ENCODE measurements at places on chromosomes 2 and 18. TPM values are rescaled to one million over a fixed set of nuclear protein-coding genes. Genes with fewer than 3 reads are reported as not detected.

DNA sequence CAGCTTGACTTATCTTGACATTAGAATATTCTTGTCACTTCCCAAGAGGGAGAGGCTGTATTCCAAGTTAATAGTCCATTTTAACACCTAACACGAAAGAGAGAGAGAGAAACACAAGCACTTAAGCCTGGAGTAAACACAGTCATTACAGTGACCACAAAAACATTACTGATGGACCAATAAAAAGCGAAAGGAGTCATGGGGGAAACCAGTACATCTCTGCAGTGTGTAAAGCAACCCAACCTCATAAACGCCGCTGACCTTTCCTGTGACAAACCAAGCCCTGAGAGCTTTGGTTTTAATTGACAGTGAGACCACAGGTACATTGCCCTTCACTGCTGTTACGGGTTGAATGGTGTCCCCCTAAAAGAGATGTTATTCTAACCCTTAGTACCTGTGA lies 78.3 kb downstream of the SMAD4 start:
- DNase-seq = no peak

- no peak for DNase-seq
Measured at GRCh38 chr2:221096706-221097567, 475.2 kb downstream of the EPHA4 start.

- DNase-seq = no peak
Measured at GRCh38 chr2:173749315-173749714, 215.9 kb downstream of the SP3 start.

KCNK3 gene
- 1.2 TPM for total RNA-seq

UGT1A5 gene
- 0.83 TPM for total RNA-seq

CRYGA gene
- total RNA-seq = not detected

SPP2 gene
- not detected for total RNA-seq

SCN2A gene
- total RNA-seq = 0.21 TPM

BUB1 gene
- total RNA-seq = 3.7 TPM

DNA sequence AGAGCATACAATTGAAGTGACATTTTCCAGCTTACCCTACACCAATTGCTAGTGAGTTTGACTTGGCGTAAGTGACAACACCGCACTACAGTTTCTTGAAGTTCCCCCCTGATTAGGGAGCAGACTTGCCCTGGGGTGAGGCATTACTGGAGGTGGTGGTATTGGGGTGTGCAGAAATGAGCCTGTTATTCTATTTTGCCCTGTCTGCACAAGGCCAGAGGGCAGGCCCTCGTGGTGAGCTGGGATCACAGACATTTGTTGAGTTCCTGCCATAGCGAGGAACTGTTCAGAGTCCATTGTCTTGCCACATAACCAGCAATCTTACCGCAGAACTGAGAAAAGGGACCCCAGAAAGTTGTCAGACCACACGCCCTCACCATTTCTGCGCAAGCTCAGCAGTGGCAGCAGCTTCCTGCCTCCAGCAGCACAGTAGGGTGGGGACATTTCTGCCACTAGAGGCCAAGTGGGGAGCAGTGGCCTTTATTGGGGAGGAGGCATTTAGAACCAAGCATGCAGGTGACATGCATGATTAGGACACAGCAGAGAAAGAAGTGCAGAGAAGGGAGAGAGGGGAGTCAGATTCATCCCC lies 103.6 kb upstream of the BCL2L11 start:
- DNase-seq = no peak

GRCh38 chr2:233124421-233125080 lies 64.4 kb downstream of the INPP5D start:
- DNase-seq = peak; percentile 52

DNA sequence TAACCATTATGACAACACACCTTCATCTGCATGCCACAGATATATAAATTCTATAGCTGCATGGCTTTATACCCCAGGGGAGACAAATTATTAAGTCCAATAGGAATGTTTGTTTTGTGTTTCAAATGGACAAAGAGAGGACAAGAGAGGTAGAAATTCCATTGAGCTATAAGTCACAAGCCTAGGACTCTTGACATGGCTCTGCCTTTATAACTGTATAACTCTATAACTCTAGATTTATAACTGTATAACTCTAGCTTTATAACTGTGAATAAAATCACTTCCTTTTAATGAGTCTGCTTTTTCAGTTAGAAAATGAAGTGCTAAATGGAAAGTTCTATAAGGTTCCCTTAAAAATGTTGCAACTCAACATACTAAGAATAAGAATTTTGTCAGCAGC lies 106.4 kb downstream of the SCN9A start:
- DNase-seq = no peak

DNA sequence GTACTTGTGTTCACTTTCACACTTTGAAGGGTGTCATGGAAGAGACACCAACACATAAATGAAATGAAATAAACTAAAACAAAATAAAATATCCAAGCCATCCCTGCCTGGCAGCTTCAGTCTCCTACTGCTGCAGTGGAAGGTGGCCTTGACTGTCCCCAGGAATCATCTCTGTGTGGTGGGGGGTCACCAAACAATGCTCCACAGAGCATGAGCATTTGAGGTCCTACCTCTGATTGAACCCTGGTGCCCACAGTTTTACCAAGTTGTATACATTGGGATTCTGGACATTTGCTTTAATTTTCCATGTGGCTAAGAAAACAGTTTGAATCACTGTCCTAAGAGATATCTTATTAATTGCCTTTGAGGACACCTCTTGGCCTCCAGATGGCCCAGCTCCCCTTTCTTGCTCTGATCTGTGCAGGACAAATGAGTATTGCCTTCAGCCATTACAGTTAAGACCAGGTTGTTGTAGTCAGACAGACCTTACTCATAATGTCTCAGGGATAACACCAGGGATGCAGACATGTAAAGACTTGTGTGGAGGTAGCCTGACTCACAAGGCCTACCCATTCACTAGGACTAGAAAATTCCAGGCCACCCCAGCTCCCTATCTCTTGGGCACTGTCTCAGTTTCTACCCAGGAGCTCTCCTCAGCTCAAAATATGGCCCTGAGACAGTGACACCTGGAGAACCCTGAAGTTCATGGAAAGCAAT lies 195.0 kb downstream of the MYCN start:
- DNase-seq = no peak

DNA sequence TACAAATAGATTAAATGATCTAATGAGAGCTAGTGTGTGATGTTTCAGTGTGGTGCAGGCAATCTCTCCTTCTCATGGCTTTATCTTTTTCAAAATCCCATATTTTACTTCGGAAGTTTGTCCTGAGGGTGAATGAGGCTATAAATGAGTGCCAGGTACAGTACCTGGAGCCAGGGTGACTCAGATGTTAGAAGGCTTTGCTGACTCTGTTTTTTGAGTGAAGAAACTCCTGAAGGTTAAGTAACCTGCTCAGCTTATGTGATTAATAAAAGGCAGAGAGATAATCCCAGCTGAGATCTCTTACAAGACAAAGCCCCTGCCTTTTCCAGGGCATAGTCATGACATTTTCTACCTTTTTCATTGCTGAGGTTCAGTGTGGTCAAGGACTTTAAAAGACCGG lies 52.6 kb downstream of the MGAT5 start:
- DNase-seq = no peak

DNA sequence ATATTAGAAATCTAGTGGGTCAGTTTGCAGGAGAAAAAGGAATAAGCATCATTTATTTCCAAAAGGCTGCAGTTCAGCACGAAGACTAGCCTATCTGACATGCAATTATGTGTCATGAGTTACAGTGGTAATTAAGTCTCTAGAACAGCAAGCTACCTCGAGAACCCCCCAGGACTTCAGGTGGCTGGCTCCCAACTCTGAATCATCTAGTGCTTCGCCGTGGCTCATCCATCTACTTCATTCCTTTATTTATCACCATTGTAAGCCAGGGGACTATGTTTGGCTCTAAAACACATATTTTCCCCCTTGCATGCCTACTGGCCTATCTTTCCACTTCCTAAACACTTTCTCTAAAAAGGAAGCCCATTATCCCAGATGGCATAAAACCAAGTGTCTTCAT lies 121.6 kb downstream of the TXNL1 start:
- no peak for DNase-seq

DNA sequence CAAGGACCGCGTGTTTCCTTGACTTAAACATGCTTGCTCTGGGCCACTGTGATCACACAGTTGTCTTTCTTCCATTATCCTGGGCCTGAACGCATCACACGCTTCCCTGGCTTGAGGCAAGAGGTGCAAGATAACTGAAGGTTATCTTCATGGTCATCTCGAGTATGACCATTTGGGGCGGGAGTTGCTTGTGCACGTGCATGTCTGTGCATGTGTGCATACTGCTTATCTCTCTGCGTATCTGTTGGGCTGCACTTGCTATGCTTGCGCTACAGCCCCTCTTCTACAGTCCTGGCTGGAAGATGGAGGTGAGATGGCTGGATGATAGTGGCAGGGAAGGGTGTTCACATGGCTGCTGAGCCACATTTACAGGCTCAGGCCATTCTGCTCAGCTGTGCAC lies 27.2 kb upstream of the EFR3B start:
- DNase-seq = peak; percentile 15

FSHR gene
- total RNA-seq = not detected

- no peak for DNase-seq
Measured at GRCh38 chr2:74984947-74985637, 26.6 kb downstream of the POLE4 start.

IL1RL1 gene
- total RNA-seq = 0.98 TPM

DNA sequence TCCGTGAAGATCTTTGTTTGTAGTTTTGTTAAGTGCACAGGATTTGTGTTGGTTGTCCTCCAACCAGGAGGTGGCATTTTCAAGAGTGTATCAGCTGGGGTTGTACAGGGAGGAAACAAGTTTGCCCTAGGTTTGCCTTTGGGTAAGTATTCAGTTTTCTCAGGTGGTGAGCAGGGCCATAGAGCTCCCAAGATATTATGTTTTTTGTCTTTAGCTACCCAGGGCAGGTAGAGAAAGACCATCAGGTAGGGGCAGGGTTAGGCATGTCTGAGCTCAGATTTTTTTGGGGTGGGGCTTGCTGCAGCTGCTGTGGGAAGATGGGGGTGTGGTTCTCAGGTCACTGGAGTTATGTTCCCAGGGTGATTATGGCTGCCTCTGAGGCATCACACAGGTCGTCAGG lies 191.6 kb downstream of the DCDC2C start:
- no peak for DNase-seq

DNA sequence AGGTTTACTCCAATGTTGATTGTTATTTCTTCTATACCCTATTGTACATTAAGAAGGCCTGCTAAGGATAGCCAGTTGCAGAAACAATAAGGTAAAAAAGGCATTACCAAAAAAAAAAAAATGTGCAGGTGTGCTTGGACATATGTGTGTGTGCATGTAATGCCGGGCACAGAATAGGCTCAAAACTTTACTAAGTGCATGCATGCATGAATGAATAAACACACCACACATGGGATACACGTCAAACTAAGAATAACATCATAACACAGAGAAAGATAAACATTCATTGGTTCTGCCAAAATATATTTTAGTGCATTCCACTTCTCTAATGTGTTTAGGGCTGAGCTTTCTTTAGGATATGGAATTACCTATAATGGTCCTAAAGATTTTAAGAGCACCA lies 298.2 kb downstream of the TCF4 start:
- DNase-seq = no peak

- DNase-seq = no peak
Measured at GRCh38 chr2:148455791-148456190, 188.8 kb upstream of the EPC2 start.

DNA sequence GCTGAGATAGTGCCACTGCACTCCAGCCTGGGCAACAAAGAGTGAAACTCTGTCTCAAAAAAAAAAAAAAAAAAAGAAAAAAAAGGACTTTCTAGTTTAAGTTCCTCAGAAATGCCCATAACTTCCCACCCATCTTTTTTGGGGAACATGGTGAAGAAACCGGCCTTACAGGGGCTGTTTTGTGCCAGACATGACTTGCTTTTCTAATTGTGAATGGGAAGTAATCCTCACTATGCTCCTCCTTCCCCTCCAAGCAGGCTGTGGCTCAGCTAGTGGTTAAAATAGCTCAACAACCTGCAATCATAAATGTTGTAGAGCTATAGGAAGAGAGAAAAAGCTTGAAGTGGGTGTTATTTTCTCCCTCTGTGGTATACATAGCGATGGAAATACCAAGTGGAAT lies 34.1 kb upstream of the OLA1 start:
- no peak for DNase-seq

APOB gene
- total RNA-seq = 0.55 TPM

GRCh38 chr18:4454537-4455112 lies 482 bp downstream of the DLGAP1 start:
- no peak for DNase-seq

DNA sequence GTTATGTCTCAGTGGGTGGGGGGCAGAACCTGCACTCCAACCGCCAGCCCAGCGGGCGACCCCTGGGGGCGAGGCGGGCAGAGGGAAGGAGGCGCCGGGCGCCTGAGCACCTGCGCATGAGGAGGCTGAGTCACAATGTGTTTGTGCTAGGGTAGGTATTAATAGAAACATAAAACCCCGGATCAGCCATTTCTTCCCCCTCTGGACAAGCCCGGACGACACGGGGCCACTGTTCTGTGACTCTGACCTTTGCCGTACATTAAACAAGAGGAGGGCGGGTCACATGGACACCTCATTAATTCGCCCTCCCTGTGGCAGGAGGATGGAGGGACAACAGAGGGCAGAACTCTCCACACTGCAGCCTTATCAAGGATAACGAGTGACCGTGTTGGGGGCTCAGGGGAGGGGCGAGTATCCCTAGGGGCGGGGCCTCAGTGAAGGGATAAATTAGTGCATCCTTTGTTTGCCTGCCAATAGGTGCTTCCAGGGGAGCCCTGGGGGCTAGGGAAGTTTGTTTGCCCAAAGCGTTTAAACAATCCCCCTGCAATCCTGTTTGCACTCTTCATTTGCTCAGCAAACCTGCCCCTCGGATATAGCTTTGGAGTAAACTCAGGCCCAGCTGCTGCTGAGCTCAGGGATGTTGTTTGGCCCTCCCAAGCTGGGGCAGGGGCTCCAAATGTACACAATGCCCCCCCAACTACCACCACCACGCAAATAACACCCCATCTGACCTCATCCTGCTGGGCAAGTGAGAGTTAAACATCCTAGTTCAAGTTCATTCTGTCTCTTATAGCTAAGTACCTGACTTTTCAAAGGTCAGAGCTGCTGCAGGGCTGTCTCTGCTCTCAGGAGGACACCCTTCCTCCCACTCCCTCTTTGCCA lies 171.2 kb upstream of the GLI2 start:
- DNase-seq = no peak

DNA sequence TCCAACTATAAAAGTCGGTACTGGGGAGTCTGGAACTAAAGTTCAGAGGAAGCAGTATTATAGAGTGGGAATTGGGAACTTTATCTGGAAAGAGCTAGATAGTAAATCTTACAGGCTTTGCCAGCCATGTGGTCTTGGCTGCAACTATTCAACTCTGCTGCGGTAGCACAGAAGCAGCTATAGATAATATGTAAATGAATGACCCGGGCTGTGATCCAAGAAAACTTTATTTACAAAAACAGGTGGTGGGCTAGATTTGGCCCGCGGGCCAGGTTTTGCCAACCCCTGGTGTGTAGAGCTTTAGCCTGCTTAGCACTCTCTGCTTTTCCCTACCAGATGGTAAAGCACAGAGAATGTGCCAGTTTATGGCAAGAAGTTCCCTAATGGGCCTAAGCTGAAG lies 70.8 kb downstream of the TNP1 start:
- no peak for DNase-seq

Measured in suprapubic skin (tissue), 4 donors.